GM13977 (cell line): ENCODE measurements at places on chromosomes 6 and 20.

GRCh38 chr20:23628402-23629016 is 9.2 kb downstream of the CST3 start:
- no peak for DNase-seq

DNA sequence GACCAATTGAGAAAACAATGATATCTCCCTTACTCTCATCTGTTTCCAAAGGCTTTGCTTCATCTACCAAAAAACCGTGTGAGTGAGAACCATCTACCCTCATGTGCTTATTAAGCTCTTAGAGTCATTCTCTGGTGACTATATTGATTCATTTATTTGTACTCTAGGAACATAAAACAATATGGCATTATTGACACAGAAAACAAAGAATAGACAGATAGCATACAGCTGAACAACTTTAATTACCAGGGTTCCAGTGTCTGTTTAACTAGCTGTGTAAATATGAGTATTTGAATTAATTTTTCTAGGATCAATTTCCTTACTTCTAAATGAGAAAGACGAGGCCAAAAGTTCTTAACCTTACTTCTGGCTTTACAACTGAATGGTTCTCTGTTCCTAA is 31.3 kb upstream of the HEY2 start:
- no peak for DNase-seq

DNA sequence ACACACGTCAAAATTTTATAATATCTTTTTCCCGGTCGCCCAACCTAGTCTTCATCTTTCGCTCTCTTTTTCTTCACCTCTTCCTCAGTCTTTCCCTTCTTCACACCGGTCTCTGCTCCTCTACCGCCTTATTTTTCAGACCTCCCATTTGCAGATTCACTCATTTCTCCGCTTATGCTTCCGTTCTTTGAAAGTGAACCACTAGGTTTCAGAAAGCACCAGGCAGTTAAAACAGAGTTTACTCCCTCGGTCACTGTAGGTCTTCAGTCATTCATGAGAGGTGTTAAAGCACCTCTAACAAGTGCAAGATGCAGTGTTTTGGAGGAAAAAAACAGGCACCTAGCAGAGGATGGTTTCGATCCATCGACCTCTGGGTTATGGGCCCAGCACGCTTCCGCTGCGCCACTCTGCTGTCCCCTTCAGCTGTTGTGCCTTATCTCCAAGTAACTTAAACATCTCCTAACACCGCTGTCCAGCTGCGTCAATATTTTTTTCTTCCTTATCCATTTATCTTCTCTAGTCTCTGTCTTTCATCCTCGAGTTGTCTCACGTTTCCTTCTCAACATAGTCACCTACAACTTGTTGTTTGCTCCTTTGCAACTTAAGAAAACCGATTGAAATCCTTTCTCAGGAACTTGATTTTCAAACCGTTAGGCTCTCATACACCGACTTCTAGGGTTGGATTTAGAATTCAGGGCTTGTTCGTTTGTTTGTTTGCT is 119.7 kb upstream of the ZNF184 start:
- peak; percentile 79 for DNase-seq

- DNase-seq, result no peak
These were observed 160.5 kb downstream of the TTLL2 start for GRCh38 chr6:167485186-167485978.

DNA sequence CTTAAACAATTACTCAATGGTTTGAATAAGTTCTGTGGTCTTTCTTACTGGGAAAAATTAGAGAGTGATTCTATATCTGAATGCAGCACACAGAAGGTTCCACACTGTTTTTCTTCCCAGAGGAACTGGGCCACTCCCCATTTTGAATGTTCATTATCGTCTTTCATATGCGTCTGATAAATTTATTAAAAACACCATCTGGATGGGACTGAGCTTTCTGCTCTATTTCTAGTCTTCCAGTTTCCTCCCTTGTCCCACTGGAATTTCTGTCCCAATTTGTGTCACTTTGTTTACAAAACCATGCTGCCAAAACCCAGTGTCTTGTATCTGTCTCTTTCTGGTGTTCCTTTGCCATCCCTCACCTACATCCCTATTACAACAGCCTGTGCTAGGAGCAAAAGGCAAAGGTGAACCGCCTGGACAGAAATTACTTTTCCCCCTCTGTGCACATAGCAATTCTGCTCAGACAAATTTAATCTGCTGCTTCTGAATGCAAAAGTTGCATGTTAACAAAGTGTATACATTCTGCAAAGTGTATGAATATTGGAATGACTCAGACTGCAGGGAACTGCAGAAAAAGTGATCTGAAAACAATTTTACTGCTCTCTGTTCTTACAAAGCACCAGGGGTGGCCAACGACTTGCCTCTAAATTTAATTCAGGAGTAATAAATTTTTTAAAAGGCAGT is 333.6 kb downstream of the BTBD9 start:
- DNase-seq, result peak; percentile 55
